ENCODE measurements at places on chromosomes 7 and 10.

DNA sequence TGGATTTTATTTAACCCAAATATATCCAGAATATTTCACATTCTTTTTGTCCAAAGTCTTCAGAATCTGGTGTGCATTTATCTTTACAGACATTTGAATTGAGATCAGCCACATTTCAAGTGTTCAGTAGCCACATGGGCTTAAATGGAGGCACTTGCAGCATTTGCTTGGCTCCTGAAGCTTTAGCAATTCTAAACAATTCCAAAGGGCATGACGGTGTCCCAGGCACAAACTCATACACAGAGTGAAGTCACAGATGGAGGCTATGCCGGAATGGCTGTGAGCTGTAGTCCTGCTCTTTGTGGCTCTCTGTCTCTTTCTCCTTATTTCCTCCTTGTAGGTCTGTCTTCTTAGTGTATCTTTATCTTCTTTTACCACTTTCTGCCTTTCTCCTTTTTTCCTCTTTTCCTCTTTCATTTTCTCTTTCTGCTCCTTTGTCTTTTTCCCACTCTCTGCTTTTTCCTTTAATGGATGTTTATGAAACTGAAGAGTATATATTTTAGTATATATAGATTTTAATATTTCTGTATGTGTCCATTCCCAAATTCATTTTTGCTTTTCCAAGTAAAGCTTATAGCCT lies 7.7 kb downstream of the AGBL3 start:
- DNase-seq: no peak

DNA sequence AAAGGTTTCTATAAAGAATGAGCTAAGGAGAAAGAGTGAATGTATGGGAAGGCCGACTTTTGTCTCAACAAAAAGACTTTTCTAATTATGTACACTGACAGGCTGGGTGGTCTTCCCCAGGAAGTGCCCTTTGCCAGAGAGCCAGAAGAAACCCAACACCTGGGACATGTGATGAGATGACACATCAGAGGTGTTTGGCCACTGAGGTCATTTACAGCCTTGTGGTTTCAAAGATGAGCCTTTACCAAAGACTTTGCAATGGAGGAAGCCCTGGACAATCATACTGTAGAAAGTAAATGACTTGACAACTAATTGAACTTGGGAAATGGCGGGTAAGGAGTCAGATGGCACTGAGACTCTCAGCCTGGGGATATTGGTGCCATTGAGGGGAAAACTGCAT lies 3.4 kb upstream of the NRG3 start:
- no peak for DNase-seq

DNA sequence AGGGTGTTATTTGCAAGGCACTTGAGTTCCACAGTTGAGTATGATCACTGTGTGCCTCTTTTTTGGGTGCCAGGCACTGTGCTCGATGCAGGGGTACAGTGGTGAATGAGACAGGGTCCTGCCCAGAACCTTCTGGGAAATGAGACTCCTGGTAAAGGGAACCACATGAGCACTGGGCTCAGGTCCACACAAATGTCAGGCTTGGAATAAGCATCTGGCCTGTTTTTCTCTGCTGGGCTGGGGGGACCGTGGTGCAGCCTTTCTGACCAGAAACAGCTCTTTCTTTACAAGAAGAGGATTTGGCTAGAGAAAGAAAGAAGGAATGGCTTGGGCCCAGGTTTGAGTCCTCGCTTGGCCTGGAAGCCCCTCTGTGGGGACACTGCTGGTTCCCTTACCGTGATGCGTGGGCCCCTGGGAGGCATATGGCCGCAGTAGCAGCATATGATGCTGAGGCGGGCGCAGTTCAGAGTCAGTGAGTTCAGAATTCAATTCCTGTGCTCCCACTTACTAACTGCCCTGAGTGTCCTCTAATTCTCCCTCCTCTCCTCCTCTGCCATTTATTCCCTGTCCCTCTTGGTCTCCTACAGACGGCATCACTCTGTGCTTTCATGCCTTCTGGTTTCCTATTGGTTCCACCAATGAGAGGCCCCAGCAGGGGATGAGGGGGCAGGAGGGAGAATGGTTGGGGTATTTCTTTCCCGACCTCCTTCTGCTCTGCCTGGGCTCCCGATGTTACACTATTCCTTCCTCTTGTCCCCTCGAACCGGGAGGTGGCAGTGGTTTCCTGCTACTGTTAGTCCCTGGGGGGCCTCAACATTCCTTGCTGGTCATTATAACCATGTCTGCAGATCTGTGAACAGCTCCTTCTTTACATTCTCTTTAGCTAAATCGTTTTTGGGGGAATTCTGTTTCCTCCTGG lies 9.6 kb upstream of the KCP start:
- no peak for DNase-seq

DNA sequence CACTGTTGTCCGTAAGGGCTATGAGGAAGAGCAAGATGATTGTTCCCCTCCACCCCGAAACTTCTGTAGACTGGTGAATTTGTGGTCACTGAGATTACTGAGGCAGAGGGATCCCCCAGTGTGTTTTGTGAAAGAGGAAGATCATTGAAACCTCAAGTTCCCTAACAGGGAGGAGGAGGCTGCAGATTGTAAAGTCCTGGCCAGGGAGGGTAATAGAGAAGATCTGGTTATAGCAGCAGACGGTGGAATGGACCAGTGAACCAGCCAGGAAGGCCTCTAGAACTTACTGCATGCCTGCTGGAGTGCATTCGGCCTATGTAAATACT lies 31.1 kb downstream of the LMTK2 start:
- DNase-seq: no peak

DNA sequence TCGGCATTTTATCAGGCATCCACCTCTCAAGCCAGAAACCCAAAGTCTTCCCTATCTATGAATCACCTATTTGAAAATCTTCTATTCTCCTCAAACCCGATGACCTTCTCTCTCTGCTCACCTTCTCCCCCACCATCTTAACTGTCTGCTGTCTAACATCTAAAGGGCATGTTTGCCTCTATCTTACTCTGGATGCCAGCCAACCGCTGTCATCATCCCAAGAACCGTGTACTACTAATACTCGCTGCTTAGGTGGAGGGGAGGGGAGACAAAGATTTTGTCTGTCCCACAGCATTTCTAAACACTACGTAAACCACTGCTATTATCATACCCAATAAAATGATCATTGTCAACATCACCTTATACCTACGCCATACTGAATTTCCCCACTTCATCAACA lies 29.5 kb downstream of the PAXIP1 start:
- DNase-seq: no peak

GRCh38 chr7:32092346-32092745 lies 22.1 kb upstream of the PDE1C start:
- no peak for DNase-seq

DNA sequence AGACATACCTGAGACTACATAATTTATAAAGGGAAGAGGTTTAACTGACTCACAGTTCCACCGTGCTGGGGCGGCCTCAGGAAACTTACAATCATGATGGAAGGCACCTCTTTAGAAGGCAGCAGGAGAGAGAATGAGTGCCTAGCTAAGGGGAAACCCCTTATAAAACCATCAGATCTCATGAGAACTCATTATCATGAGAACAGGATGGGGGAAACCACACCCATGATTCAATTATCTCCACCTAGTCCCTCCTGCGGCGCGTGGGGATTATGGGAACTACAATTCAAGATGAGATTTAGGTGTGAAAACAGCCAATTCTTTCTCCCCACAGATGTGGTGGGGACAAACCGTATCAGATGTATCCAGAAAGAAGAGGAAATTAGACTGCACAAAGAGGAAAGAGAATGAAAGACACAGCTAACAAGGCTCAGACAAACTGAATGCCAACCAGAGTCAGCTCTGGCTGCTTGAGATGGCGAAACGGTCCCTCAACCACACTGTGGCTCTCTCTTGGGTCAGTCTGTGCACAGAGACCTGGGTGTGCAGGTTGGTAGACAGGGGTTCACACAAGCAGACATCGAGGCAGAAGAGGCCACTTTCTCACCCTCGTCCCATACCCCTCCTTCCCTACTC lies 375.6 kb downstream of the SFMBT2 start:
- DNase-seq: no peak

DNA sequence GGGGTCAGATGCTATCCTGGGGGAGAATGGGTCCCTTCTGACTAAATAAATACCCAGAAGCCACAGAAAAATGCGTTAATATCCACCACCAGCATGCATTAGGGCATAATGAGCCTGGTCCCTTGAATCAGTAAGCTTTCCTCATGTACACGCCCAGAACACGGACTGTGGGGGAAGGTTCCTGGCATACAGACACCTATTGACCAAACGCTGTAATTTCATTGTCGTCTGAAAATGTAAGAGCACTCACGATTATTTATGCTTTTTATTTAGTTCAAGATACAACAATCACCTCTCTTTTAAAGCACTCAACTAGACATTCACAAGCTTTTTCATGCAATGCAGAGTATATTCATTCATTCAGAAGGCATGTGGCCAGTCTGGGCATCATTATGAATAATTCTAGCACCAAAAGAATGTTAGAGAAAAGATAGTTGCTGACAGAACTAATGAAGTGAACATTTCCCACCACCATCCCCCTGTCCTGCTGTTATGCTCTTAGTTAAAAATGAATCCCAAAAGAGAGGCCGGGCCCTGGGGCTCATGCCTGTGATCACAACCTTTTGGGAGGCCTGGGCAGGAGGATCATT lies 101.0 kb downstream of the SVIL start:
- DNase-seq: no peak

DNA sequence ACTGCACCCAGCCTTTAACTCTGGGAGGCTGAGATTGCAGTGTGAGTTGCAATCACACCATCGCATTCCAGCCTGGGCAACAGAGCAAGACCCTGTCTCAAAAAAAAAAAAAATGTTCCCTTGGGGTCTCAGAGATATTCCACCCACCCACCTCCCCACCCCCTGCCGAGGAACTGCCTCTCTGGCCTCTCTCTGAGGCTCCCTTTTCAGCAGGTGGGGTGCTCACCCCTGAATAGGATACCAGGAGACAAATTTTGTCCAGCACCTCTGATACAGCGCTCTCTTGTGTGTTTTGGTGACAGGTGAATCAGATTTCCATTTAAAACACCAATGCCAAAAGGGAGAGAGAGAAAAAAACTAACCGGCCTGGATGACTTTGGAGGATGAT lies 92.6 kb upstream of the KIF5B start:
- DNase-seq: no peak

GRCh38 chr7:94050046-94050445 lies 45.9 kb upstream of the BET1 start:
- DNase-seq: no peak

DNA sequence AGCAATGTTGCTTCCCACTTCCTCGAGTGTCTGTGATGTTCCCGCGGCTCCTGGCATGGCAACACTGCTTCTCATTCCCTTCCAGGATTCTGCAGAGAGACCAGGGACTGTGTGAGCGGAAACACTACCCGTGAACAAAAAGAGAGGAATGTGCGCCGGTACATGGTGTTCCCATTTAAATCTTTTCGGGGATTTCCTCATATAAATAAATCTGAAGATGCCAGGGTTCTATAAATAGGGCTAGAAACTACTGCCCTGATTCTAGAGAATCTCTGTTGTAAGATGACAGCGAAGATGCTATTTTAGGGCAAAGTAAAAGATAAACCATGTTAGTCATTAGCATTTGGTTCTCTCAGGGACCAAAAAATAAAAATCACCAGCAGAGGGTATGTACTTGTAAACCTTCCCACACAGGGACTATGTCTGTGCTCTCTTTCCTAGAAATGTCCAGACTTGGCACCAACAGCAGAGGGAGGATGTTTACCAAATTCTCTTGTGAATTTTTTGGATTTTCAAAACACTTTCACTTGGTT lies 92.2 kb upstream of the DDC start:
- no peak for DNase-seq

GRCh38 chr10:75662715-75663114 lies 231.3 kb downstream of the LRMDA start:
- no peak for DNase-seq

DNA sequence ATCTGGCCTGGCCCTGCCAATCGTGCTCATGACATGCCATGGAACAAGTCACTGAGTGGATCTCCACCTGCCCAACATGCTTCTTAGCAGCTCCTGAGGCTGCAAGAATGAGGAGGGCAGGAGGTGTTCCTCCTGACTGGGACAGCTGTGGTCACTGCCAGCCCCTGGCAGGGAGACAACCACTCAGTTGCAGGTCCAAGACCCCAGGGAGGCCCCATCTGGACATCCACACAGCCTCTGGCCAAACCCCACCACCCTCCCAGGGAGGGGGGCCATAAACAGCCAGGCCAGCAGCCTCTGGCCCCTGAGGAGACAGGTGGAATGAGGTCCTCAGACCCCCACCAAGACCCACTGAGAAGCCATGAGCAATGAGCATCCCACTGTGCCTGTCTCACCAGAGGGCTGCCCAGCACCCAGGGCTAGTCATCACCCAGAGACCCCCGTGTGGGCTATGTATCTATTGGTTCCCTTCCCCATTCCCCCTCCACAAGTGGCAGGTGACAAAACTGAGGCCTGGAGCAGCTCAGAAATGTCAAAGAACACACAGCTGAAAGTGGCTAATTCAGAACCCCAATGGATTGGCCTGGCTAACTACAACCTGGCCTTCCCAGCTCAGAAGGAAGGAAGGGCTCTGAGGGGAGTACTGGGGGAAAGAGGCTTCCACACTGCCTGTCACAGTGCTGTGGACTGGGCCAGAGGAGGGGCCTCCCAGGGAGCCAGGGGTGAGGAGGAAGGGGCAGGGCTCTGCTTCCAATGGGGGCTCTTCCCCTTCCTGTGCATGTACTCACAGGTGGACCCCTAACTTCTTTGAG lies 3.0 kb downstream of the GPRIN2 start:
- no peak for DNase-seq

DNA sequence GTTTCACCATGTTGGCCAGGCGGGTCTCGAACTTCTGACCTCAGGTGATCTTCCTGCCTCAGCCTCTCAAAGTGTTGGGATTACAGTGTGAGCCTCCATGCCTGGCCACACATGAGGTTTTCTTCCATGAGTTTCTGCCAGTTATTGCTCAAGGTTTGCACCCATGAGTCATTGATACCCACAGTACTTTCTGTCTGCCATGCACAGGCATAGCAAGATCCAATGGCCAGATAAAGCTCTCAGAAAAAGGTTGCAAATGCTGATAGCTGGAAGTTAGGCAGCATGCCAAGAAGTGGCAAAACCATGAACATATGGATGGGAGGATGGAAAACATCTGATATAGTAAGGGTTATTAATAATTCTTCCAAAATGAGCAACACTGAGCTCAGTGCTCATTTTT lies 298.7 kb upstream of the NRG3 start:
- no peak for DNase-seq

- no peak for DNase-seq
Observed at GRCh38 chr7:12712236-12712635, 24.8 kb downstream of the ARL4A start.

DNA sequence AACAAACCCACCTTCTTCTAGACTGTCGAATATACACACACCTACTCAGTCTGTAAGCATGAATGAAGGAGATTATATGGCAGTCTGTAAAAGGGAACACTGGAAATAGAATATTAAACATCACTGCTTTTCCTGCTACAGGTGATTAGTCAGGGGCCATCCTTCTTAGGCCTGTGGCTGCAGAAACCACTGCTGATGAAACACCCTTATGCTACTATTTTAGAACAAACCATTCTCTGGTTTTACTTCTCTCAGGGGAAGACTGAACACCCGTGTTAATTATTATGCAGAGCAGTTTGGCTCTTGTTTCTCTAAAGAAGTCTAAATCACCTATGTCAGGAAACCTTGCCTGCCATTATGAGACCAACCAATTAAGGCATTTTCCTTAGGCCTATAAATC lies 351.1 kb upstream of the KLF6 start:
- DNase-seq: no peak

GRCh38 chr10:77669892-77670291 lies 32.3 kb upstream of the KCNMA1 start:
- no peak for DNase-seq

Data from SJCRH30 (cell line).